Activated naive CD4-positive, alpha-beta T cell (primary cell): ENCODE measurements at places on chromosomes 5 and 9.

DNA sequence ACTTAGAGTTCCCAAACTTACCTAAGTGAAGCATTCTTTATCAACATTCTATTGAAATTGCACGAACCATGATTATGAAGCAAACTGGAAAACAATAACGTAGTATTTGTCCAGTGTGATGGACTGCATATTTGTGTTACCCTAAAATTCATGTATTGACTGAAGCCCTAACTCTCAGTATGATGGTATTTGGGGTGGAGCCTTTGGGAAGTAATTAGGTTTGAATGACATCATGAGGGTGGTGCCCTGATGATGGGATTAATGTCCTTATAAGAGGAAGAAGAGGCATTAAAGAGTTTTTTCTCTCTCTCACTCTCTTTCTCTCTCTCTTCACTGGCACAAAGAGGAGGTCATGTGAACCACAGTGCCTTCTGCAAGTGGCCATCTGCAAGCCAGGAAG is 365.4 kb upstream of the PTGER4 start:
- DNase-seq = no peak

GRCh38 chr5:78809444-78809843 is 160.9 kb upstream of the LHFPL2 start:
- DNase-seq = no peak

DNA sequence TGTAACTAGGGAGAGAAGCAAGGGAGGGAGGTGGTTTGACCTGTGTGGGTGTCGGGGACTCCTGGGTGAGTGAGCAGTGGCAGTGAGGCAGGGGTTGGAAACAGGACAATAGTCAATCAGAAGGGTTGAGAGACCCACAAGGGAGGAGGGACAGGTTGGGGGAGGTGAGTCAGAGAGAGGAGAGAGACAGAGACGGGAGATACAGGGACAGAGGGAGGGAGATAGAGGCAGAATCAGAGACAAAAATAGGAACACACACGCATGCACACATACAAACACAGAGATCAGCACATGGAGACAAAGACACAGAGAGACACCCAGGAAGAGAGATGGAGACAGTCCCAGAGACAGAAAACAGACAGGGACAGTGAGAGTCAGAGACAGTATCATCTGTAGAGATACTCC is 39.3 kb upstream of the PTGS1 start:
- DNase-seq = no peak

- DNase-seq = no peak
These were observed 328.3 kb downstream of the TMEM167A start for GRCh38 chr5:82748688-82749460.

GRCh38 chr5:159478950-159479349 is 148.7 kb upstream of the IL12B start:
- no peak for DNase-seq

GRCh38 chr9:121206516-121207370 is 5.1 kb upstream of the RAB14 start:
- no peak for DNase-seq
